Muscle of leg (tissue), 16 donors: ENCODE measurements at places on chromosomes 5 and 9. TPM values are rescaled to one million over a fixed set of nuclear protein-coding genes. Genes with fewer than 3 reads are reported as not detected.

CORO2A gene
- 0.13 TPM for total RNA-seq

S100Z gene
- 0.09 TPM for total RNA-seq

LRRC14B gene
- total RNA-seq, result 28.4 TPM

KIF4B gene
- under 0.01 TPM for total RNA-seq

GAS1 gene
- 86.5 TPM for total RNA-seq

SPATA31E1 gene
- not detected for total RNA-seq

- peak; percentile 98 for DNase-seq
These were observed 36.8 kb upstream of the SSBP2 start for GRCh38 chr5:81787474-81788242.

DNA sequence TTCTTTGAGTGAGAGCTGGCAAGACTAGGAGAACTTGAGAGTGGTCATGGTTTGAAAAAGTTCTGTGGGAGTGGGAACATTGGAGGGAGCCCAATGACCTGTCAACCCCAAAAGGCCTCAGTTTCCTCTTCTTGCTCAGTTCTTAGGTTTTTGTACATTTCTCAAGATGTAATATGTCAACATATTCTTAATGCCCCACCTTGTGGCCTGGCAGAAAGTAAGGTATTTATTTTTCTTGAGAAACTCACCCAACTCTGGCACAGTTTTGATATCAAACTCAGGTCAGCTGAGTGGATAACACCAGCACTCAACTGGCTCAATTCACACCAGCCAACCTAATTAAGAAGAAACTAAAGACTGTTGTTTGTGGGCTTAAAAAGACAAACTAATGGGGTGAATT, 123.0 kb upstream of the SLC27A6 start:
- peak; percentile 37 for DNase-seq

DNA sequence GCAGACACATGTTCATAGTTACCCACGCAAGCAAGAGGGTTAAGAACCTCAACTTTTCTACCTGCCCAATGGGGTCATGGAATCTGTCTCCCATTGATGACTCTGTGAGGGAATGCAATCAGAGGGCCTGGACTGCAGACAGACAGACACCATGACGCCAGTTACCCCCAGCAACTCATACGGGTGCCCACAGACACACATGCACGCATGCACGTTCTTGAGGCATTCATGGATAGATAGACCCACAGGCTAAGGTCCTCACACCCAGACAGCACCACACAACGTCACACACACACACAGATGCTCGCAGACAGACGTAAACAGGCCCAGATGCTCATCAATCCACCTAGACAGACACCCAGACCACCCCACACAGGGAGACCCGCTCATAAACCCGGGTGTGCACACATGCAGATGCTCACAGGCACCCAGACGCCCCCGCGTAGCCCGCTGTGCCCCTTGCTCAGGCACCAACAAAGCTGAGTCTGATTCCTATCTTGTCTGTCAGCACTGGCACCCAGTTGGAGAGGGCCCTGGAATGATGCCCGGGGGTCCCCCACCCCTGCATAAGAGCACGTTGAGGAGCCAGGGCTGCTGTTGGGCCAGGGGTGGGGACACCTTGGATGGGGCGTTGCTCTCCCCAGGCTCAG, 23.6 kb downstream of the LHX2 start:
- DNase-seq, result no peak

- peak; percentile 54 for DNase-seq
These were observed 17.4 kb downstream of the PPP6C start for GRCh38 chr9:125172031-125172755.
